Neural progenitor cell (in vitro differentiated cells): ENCODE measurements at places on chromosomes 5 and 9. TPM values are rescaled to one million over a fixed set of nuclear protein-coding genes. Genes with fewer than 3 reads are reported as not detected.

The CNTFR gene
- 8.6 and 37.2 TPM in 2 replicates for total RNA-seq

The S1PR3 gene
- total RNA-seq, result 21.6 and 29.4 TPM in 2 replicates

GRCh38 chr5:154768207-154768606 is 13.0 kb downstream of the LARP1 start:
- DNase-seq, result no peak

- DNase-seq, result no peak
These were observed 4.8 kb upstream of the TMEM171 start for GRCh38 chr5:73115399-73116051.

- peak; percentile 25 for DNase-seq
These were observed 1.0 kb downstream of the ANKH start for GRCh38 chr5:14870337-14871213.

- peak; percentile 8 for DNase-seq
These were observed 868 bp downstream of the ZBTB43 start for GRCh38 chr9:126805554-126806262.
